ENCODE measurements at places on chromosomes 2 and 18.

DNA sequence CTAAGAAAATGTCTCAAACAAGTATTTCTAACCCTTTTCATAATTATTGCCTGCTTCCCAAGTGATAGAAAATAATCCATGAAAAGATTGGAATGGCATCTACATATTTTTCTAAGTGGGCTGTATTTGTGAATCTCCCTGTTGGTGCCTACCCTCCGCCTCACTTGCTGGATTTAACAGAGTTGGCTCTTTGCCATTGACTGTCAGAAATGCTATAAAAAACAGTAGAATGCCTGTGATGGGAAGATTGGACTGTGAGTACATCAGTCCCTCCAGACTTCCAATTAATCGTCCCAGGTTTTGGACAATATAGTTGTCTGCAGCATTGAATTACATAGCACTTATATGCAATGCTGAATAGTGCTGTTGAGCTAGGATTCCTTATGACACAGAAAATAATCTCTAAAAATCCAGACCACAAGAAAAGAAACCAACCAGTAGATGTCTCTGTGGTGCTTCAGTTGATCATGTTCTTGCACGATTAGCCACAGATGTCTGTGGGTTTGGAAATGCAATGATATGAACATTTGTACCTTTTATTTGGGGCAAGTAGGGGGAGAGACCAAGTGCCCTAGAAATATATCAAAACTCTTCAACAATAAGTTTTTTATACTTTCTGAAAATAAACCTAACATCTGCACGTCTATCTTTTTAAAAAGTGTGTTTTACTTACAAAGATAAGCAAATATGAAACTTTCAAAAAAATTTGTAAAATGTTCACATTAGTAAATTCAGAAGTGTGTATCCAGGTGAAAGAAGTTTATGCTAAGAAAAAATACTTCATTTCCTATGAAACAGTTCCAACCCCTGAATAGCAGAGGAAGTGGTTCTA is 88.5 kb downstream of the DYNAP start:
- DNase-seq: no peak

DNA sequence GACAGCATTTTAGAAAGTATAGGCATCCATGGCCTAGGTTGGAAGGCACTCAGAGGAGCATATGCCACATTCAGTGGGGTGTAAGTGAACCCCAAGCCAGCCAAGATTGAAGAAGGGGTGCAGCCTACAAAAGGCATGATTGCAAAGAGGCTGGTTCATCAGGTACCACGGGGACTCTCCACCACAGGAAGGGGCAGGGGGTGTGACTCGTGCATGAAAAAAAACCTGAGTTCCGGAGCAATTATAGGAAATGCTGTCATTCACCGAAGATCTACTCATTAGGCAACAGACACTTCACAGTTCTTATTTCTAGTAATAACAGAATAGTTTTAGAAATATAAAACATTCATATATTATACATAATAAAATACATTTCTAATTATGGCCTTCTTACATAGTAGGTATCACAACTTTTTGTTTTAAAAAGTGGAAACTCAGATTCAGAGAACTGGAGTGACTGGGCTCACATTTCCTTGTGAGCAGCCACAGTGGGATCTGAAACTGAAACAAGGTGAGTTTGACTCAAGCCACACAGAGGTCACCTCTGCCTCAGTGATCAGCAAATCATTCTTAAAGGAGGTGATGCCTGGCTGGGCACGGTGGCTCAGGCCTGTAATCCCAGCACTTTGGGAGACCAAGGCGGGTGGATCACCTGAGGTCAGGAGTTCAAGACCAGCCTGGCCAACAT is 188.4 kb upstream of the GYPC start:
- no peak for DNase-seq

GRCh38 chr2:191358325-191359025 is 113.3 kb downstream of the MYO1B start:
- no peak for DNase-seq

GRCh38 chr2:13089971-13090370 is 373.2 kb downstream of the TRIB2 start:
- no peak for DNase-seq

- no peak for DNase-seq
Measured at GRCh38 chr2:229342376-229342775, 71.3 kb upstream of the PID1 start.

GRCh38 chr18:31835528-31836133 is 75.0 kb upstream of the SLC25A52 start:
- no peak for DNase-seq

GRCh38 chr2:68839260-68839833 is 31.9 kb downstream of the BMP10 start:
- no peak for DNase-seq

DNA sequence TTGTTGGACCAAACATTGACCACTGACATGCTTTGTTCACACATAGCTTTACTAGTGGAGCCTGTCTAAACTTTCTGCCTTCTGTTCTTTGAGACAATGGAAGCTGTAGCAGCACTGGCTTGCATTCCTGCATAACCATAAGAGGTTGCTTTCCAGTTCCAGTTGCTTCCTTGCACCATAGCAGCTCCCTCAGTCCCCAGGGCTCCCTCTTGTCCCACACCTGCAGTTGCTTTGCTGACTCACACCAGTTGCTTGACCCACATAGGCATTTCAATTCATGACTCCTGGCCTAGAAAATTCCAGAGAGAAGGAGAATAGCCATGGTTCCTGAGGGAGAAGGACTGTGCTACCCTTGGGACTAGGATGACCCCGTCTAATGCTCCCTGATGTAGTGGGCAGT is 20.9 kb downstream of the SGPP2 start:
- no peak for DNase-seq

GRCh38 chr2:33607251-33607721 is 8.2 kb upstream of the FAM98A start:
- no peak for DNase-seq

DNA sequence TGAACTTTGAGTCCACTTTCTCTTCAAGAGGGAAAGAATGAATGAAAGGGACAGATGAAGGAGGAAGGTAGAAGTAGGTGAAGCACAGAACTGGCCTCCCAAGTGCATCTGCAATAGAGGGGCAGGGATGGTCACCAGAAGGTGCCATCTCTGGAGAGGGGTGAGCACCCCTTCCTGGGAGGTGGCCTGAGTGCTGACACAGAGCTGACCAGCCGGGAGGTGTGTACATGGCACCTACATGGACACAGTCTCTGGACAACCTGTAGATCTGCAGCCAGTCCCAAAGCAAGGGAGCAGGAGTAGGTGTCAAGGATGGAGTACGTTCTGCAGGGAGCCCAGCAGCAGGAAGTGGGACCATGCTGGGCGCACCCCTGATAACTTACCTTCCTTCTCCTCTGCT is 83.2 kb downstream of the TFCP2L1 start:
- peak; percentile 64 for DNase-seq

- DNase-seq: no peak
Measured at GRCh38 chr18:45962461-45962860, 4.7 kb downstream of the EPG5 start.

DNA sequence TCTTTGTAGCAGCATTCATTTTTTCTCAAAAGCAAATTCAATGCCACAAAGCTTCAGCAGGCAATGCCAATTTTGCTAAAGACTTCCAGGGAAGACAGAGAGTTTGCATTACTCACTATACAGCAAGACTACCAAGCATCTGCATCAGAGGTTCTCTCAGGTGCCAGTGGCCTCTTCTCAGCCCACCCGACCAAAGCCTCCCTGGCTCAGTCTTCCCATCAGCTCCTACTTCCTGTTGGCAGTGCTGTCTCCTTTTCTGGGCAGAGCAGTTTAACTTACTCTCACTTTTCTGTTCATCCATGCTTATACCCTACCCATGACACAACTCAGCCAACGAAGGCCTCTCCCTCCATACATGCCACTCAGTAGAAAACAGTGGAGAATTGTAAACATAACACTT is 157.1 kb downstream of the TRABD2A start:
- DNase-seq: no peak

DNA sequence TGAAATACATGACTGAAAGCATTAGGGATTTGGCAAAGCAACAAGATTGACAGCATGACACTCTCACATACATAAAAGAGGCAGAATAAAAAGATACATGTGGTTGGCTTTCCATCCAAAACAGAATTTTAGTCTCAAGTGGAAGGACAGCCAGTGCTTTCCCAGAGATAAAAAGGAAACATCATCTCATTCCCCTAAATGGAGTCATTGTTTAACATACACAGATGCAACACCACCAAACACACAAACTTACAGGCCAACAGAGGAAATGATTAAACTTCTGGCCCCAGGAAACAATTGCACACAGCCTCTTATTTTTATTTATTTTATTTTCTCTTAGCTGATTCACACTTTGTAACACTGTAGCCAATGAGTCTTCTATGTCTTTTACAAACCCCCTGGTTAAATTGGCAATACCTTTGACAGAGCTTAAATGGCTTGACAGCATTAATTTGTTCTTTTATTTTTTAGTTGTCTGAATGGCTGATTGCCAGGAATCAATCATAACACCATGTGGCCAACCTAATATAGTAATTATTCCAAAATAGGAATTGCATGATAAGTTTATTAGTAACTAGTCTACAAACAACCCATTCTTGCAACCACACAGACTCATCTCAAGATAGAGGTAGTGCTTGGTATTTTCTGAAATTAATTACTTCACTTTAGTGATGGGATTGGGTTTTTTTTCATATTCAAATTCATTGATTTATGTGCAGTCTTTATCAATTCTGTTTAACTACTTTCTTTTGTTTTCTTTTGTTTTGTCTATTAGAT is 190.5 kb downstream of the RND3 start:
- no peak for DNase-seq

DNA sequence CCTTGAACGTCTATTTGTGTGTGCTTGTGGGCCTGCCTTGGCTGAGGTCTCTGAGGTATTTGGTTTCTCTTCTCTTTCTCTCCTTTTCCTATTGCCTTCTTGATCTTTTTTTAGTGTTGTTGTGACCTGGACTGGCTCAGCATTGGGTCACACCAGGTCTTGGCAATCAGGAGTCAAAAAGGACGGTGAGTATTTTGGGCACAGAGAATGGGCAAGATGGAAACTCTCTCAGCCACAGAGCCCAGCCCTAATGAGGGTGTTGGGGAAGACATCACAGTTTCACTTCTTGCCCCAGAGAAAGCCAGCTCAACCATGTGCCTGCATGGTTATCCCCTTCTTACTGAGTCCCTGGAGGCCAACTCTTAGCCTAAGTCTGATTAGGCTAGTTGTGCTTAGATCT is 13.7 kb upstream of the INO80C start:
- DNase-seq: no peak

DNA sequence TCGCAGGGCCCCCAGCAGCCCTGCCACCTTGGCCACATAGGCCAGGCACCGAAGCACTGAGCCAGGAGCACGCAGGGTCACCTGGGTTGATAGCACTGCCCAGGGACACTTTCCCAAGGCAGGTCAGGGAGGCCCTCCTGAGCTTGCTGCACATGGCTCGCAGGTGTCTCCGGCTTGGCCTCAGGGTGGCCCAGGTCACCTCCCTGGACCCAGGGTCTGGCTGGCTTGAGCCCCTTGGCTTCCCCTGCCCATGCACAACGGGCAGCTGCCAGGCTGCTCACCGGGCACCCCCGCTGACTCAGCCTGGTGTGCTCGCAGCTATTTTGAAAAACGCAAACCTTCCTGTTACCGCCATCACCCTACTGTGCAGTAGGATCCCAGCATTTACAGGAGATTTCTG is 502.3 kb downstream of the EIPR1 start:
- DNase-seq: no peak

- DNase-seq: no peak
Measured at GRCh38 chr2:163200741-163201140, 362.2 kb upstream of the KCNH7 start.

DNA sequence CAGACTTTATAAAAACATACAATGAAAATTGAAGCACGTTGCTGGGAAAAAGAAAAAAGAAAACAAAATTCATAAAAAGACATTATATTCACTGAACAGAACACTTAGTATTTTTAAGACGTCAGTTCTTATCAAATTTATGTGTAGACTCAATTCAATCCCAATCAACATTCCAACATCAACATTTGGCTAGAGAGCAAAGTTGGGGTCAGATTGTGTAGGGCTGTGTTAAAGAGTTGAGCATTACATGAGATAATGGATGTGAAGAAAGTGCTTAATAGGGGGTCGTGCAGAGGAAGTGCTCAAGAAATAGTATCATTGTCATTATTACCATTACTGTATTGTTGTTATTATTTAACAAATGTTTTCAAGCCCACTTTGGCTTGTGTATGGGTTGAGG is 154.1 kb upstream of the TNP1 start:
- no peak for DNase-seq

DNA sequence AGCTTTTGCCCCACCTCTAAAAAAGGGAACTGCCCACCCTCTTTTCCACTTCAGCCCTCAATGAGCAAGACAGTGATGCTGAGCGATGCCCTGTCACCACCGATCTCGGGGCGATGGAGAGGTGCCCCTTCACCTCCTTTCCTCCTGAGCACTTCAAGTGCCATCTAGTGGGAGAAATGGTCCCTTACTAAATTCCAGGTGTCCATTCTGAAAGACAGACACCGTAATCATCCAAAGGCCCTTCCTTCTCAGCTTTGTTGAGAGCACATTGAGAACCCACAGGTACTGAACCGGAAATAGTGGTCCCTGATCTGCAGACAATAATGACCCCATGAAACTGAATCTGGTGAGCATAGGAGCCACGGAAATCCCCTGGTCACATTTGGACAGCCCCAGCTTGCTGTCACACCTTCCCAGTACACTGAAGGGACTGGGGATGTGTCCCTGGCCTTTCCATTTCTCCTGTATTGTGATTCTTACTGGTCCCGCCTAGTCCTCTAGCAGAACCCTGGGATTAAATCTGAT is 38.5 kb downstream of the KCTD18 start:
- DNase-seq: no peak

GRCh38 chr2:227865291-227865690 is 6.1 kb upstream of the DAW1 start:
- no peak for DNase-seq

DNA sequence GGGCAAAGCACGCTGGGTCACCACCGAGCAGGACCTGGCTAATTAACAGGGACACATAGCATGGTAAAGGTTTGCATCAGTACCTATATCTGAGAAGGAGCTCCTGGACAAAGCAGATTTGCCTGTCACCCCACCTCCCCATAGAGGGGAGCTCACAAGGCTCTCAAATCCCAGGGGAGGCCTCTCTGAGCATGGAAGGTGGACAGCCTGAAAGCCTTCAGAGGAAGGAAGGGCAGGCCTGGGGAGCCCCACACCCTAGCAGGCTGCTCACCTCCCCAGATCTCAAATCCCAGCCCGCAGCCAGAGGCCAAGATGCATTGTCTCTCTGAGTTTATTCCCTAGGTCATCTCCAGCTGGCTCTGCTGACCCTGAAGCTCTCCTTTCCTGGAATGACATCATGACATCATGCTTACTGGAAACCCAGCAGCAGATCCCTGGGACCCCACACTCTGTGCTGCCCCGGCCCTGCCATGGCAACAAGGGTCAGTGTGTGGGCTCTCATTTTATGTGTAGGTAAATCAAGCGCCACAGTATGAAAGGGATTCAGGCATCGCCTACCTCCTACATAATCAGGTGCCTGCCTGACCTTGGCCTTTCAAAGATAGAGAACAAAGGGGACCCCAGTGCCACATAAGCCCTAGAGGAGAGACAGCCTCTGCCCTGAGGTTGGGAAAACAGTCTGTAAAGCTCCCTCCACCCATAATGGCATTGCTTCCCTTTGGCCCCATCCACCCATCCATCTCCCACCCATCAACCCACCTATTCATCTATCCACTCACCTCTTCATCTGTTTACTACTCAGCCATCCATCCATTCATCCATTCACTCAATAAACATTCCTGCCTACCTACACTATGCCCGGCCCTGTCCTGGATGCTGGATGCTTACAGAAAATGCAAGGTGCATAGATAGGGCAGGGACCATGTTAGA is 15.7 kb upstream of the TEX51 start:
- DNase-seq: peak; percentile 49

GRCh38 chr18:37330173-37330572 is 235.4 kb downstream of the CELF4 start:
- DNase-seq: no peak

Measured in tibial artery (tissue), 4 donors.